ENCODE measurements at places on chromosomes 6 and 20.

DNA sequence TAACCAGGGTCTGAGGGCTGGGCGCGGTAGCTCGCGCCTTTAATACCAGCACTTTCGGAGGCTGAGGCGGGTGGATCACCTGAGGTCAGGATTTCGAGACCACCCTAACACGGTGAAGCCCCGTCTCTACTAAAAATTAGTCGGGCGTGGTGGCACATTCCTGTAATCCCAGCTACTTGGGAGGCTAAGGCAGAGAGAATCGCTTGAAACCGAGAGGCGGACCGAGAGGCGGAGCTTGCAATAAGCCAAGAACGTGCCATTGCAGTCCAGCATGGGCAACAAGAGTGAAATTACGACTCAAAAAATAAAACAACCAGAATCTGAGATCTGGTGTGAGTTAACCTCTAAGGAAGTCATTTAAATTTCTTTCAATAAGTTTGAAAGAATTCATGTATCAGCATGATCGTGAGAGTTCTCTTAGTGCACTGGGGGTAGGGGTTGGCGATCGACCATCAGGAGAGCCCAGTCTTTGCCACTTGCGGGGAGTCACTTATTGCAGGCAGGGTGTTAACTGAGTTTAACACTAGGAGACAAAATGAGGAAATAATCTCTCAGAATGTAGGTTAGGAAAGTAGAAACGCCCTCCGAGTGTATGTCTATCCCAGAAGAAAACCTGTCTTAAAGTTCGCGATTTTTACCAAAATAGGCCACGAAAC is 206.5 kb upstream of the ZNF184 start:
- no peak for DNase-seq

DNA sequence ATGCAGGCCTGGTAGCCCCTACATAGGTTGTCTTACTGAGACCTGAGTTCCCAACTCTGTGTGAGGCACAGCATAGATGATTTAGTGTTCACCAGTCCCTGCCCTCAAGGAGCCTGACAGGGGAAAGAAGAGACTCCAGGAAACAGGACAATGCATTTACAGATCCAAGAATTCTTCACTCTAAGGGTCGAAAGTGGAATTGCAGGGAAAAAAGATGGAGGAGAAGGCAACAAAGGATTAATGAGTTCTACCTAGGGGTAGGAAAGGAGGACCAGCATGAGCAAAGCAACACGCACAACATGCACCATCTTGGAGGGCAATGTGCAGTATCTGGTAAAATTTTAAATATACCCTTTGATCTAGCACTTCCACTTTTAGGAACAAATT is 5.9 kb downstream of the SPAG4 start:
- no peak for DNase-seq

DNA sequence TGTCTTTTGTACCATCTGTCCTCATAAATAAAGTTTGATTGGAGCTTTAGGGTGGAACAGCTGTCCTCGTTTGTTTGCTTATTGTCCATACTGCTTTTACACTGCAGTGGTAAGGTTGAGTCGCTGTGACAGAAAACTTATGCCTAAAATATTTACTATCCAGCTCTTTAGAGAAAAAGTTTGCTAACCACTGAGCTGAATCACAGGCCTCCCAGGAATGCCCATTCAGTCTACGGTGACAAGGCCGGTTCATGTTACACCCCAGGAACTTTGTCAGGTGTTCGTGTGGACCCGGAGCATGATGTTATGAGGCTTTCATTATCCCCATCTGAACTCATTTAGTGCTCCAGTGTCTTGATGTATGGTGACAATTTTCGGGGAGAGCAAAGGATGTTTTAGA is 401.1 kb downstream of the SAMD5 start:
- DNase-seq = no peak

DNA sequence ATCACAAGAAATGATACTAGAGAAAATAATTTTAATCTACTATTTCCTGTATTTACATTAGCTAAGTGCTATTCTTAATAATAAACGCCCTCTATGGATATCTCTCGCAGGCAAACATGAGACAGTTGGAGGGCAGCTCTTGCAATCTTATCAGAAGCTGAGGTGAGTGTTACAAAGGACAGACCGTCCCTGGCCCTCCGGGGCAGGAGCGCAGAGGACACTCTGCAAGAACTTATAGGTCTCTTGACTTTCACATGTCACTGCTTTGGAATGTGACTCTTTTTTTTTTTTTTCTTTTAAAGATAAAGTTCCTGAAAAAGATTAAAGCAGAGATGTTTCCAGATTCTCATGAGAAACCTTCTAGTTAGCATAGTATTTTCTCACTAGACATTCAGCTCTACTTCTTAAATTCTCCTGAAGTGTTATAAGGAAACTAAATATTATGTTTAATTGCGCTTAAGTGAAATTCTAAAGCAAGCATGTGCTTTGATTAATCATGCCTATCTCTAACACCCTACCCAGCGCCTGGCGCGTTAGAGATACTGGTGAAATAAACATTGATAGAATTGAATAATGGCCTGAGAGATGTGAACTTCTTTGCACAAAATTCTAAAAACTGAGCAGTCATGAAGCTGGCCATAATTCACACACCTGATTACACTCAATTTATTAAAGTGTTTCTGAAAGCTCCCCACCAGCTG is 57.4 kb downstream of the SYTL3 start:
- DNase-seq = no peak

DNA sequence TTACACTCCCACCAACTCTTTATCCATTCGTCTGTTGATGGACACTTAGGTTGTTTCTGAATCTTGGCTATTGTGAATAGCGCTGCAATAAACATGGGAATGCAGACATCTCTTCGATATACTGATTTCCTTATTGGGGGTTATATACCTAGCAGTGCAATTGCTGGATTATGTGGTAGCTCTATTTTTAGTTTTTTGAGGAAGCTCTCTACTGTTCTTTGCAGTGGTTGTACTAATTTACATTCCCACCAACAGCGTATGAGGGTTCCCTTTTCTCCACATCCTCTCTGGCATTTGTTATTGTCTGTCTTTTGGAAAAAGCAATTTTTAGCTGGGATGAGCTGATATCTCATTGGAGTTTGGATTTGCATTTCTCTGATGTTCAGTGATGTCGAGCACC is 4.6 kb upstream of the PFDN4 start:
- DNase-seq = no peak

DNA sequence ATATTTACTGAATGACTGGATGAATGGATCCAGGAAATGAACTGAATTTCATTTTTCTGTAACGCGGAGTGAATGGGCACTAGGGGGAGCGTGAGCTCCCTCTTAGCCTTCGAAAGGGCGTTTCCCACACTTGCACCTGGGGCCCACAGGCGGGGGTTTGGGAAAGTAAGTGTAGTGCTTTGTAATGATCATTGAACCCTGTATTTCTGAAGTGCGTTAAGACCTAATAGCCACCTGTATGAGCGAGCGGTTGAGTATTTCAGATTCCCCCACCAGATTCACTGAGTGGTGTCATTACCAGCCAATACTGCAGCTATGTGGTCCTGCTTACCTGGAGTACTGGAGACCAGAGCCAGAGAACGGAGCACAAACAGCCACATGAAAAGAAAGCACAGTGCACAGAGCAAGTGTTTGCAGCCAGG is 10.5 kb downstream of the SYTL3 start:
- no peak for DNase-seq

- DNase-seq = peak; percentile 63
Measured at GRCh38 chr6:25022140-25022553, 86.4 kb upstream of the RIPOR2 start.

GRCh38 chr6:16739329-16739801 is 21.9 kb downstream of the ATXN1 start:
- DNase-seq = no peak

DNA sequence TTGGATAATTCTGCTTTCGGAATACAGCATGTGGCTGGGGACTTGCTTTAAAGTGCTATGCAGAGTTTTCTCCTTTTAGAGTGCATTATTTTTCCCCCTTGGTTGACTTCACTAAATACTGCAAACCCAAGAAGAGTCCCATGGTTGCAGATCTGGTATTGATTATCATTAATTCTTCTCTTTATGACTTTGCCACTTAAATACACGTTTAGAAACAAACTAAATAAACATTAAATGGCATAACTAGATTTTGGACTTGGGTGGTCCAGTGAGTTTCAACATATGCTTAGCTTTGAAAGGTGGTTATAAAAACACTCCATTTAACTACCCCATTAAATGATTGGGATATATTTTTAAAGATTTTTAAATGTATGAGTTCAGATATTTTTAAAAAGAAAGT is 279.2 kb downstream of the SOX4 start:
- DNase-seq = no peak

- DNase-seq = no peak
Measured at GRCh38 chr6:150634176-150634963, 34.7 kb downstream of the PLEKHG1 start.

DNA sequence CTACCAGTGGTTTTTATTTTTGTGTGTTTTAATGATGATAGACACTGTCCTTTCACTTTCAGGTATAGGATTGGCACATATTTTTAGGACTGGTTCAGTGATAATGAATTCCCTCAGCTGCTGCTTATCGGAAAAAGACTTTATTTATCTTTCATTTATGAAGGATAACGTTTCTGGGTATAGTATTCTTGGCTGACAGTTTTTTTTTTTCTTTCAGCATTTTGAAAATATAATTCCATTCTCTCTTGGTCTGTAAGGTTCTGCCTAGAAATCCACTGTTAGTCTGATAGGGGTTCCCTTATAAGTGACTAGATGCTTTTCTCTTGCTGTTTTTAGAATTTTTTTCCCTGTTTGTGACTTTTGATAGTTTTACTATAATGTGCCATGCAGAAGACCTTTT is 313.1 kb downstream of the TENT5A start:
- no peak for DNase-seq

- no peak for DNase-seq
Measured at GRCh38 chr6:138965291-138965874, 22.7 kb downstream of the REPS1 start.

DNA sequence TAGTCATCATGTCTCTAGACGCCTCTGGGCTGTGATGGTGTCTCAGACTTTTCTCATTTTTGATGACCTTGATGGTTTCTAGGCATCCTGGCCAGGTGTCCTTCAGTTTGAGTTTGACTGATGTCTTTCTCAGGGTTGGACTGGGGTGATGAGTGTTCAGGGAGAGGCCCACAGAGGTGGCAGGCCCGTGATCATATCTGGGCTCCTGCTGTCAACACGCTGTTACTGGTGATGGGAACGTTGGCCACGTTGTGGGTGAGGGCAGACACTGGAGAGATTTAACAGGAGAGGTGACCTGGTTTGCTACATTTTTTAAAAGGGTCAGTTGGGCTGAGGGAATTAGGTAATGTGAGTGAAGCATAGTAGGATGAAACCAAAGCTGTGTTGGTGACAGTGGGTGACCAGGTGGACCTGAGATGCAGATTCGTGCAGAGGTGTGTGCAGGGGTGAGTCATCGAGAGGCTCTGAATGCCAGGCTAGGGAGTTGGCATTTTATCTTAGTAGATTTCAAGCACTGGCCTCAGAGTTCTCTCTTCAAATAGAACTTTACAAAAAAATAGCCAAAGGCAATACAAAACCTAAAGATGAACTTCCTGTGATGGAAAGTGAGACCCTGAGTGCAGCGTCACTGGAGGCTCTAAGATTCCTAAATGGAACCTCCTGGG is 174.1 kb downstream of the CDH26 start:
- no peak for DNase-seq

DNA sequence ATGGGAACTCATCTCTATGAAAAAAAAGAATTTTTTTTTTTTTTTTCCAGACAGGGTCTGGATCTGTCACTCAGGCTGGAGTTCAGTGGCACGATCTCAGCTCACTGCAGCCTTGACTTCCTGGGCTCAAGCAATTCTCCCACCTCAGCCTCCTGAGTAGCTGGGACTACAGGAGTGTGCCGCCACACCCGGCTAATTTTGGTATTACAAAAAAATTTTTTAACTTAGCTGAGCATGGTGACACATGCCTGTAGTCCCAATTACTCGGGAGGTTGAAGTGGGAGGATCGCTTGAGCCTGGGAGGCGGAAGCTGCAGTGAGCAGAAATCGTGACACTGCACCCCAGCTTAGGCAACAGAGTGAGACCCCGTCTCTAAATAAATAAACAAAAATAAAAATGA is 7.5 kb downstream of the DEF6 start:
- DNase-seq = no peak

All from AG09319 (cell line).